Stimulated activated CD8-positive, alpha-beta memory T cell treated with anti-CD3 and anti-CD28 coated beads, Interleukin-7, amount 100 ng/mL, for 1 hour (primary cell): ENCODE measurements at places on chromosomes 2 and 18.

GRCh38 chr2:50529600-50530218 lies 502.2 kb downstream of the NRXN1 start:
- no peak for DNase-seq

- no peak for DNase-seq
These were observed 70.1 kb downstream of the QPCT start for GRCh38 chr2:37414470-37414949.

DNA sequence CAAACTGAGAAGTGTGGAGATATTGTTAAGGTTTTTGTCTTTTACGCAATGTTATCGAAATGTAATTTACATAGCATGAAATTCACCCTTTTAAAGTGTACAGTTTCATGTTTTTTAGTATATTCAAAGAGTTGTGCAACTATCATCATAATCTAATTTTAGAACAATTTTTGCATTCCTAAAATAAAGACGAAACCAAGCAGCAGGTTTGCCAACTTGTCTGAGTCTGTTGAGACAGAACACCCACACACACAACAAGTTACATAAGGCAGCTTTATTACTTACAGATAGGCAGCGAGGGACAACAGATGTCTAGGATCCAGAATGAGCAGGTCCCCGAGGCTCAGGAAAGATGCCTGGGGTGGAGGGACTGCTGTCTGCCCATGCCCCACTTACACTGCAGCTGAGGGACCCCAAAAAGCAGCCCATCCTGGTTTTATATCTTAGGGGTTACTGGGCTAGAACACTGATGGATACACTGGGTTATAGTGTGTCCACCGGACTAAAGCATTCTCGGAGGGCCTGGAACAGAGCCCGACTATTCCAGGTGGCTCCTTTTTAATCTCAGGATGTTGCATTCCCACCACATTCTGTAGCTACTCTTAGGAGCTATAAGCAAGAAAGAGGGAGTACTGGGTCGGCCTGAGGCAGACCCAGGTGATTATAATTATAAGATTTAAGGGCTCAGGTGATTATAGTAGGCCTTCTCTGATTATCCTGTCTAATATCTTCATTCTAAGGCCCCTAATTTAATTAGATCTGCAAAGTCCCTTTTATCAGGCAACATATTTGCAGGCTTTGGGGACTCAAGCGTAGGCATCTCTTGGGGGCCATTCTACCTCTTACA lies 150.2 kb upstream of the DOK6 start:
- no peak for DNase-seq

DNA sequence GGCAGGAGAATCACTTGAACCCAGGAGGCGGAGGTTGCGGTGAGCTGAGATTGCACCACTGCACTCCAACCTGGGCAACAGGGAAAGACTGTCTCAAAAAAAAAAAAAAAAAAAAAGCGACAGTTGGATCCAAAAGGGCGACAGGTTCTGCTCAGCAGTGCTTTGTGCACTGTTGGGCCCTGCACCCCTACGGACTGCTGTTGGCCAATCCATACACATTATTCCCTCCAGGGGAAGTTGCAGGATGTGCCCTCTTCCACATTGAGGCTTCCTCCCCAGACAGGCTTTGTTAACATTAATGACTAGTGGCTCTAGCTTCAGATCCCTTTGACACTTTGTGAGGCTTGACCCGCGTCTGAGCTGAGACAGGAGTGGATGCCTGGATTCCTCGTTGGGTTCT lies 9.4 kb downstream of the NT5DC4 start:
- no peak for DNase-seq

GRCh38 chr18:29496152-29496680 lies 1319.3 kb upstream of the CDH2 start:
- DNase-seq = no peak

GRCh38 chr2:215314896-215315295 lies 3.0 kb downstream of the ATIC start:
- no peak for DNase-seq

- DNase-seq = no peak
These were observed 4.1 kb downstream of the RAB31 start for GRCh38 chr18:9712130-9712577.

- DNase-seq = no peak
These were observed 462.2 kb upstream of the RGPD4 start for GRCh38 chr2:107364361-107364950.

DNA sequence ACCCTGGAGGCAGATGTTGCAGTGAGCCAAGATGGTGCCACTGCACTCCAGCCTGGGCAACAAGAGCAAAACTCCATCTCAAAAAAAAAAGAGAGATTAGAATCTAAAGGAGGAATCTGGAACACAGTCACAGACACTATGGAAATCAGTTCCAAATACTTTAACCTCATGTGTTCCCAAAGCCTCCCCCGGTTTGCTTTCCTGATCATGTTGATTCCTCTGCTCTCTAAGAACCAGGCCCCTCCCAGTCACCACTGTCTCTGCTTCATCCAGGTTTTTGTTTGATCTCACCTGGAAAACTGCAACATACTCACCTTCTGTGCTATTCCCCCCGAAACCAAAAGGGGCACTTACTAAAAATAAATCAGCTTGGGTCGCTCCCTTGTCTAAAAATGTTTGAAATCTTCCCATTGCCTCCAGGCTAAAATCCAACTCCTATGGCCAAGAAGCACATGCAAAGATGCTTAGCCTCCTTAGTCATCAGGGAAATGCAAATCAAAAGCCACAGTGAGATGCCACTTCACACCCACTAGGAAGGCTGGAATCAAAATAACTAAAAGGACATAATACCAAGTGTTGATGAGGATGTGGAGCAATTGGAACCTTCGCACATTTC lies 6.2 kb upstream of the NEU2 start:
- no peak for DNase-seq

DNA sequence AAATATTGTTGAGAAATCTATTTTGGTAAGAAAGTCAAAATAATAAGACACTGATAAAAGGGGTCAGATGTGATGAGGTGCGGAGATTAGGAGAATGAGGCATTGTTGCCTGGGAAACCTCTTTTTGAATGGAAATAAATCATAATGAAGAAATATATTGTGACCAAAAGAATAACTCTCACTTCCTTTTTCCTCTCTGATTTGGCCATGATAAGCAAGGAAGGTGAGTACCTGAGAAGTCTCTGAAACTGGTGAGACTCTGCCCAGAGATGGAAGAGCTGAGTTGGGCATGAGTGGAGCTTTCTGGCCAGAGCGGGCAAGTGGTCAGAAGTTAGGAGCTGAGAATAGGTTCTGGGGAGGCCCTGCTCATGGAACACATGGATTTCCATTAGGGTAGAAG lies 11.8 kb downstream of the LAMA3 start:
- no peak for DNase-seq

- no peak for DNase-seq
These were observed 79.7 kb downstream of the COBLL1 start for GRCh38 chr2:164761737-164762460.

DNA sequence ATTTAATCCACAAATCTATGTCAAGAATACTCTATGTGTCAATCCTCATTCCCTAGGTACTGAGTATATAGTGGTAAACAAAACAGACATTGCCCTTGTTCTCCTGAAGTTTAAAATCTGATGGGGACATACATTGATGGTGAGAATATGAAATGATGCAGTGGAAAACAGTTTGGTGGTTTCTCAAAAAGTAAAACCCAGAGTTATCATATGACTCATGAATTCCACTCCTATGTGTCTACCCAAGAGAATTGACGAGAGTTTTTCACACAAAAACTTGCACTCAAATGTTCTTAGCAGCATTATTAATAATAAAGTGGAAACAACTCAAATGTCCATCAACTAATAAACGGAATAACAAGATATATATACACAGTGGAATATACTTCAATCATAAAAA lies 586.7 kb downstream of the CCDC85A start:
- DNase-seq = no peak

DNA sequence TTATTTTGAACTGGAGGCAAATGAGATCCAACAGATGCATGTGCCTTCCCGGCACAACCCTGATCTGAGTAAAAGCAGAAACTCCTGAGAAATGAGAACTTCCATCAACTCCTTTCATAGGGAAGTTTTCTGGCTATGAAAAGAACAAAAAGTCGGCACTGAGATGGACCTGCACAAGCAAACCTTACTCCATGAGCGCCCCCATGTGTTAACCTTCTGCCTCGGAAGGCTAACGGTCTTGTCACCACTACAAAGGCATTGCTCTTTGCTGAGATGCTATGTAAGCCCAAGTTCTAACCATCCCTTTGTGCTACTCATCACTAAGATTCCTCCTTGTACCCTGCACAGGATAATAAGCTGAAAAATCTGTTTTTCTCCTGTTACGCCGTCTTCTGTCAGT lies 57.3 kb upstream of the SULT1C3 start:
- no peak for DNase-seq

- no peak for DNase-seq
These were observed 128.7 kb upstream of the GLI2 start for GRCh38 chr2:120606931-120607330.

DNA sequence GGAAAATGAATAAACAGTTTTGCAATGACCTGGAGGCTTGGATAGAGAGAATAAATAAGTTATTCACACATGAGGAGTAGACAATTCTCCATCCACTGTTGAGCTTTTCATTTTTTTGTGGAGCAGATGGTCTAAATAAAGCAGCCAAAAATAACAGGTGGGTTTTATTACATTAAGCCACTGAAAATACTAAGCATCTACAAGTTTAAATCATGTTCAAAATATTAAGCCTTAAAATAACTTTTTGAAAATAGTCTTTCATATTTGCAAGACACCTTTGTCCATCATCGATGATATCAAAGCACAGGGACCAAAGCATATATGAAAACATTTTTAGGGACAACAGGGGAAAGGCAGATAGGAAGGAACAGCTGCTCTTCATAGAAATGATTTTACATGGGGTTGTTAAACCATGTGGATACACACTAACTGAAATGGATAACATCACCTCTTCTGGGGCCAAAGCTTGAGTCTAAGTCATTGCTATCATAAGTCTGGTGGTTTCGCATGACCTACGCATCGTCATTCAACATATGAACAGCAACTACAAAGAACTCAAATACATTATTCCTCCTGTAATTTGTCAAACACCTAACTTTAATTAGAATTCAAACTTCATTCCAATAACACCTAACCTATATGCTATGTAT lies 197.6 kb upstream of the CHST9 start:
- no peak for DNase-seq

DNA sequence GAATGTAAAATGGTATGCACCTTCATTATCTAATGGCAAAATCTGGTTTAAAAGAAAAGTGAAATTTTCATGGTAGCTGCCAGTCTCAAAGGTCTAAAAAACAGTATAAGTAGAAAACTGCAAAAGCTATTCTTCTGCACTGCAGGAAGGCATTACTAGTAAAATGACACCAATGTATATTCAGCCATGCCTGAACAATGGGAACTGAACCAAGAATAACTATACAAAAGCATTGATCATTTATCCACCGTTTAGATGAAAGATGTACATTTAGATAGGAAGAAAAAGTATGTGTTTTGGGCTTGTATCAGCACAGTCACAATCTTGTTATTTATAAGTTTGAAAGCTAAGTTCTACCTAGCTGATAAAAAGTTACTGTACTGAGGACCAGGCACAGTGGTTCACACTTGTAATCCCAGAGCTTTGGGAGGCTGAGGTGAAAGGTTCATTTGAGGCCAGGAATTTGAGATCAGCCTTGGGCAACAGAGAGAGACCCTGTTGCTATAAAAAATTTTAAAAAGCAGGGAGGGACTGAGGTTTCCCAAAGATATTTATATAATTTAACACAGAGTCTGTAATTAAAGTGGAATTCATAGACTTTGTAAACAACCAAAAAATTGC lies 163.1 kb upstream of the WDSUB1 start:
- DNase-seq = no peak

DNA sequence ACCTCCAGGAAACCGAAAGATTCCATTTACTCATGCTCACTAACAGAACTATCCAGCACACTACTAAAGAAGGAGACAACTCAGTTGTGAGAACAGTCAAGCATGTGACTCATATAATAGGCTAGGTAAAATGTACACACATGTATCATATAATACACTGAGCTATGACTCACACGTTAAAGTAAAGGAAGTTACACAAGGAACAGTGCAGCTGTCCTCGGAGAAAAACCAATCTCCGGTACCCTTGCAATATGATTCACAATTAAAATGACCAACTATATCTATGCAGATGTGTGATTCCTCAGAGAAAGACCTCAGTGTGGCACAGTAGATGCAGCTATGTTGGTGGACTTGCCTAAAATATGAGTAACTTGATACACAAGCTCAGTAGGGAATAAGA lies 76.5 kb downstream of the STRN start:
- no peak for DNase-seq

DNA sequence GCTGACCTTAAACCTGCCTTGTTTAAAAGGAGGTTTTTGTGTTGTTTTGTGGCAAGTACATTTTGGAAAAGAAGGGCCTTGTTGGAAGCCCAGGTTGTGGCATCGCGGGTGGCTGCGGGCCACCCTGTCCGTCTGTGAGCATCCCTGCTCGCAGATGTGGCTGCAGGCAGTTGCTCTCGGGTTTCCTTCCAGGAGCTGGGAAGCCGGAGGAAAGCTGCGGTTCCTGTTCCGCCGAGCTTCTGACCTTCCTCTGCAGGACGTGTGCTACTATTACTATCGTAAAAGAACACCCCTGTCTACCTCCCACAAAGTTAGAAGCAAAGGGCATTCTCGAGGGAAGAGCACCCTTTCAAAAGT lies 766 bp downstream of the MFF start:
- no peak for DNase-seq

DNA sequence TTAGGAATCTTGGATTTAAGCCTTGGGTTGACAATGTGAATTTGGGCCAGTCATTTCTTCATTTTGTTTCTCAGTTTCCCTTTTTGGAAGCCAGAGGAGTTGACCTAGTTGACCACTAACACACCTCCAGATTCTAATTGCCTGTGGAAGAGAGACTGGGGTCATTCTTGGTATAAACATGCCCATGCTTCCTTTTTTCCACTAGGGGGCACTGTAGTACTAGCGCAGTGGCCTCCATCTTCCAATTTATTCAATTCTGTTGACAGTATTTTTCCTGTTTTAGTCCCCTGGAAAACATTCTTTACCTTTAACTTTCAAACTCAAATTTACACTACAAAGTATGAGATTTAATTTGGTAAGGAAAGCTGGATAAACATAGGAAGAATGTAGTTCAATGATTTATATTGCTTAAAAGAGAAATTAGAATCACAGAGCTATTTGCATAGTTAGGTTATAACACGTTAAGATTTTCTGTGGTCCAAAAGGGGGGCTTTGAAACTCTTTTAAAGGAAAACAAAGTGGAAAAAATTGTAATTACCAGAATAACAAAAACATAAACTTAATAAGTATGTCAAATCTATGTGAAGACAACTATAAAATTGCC lies 57.5 kb upstream of the AGPS start:
- no peak for DNase-seq

DNA sequence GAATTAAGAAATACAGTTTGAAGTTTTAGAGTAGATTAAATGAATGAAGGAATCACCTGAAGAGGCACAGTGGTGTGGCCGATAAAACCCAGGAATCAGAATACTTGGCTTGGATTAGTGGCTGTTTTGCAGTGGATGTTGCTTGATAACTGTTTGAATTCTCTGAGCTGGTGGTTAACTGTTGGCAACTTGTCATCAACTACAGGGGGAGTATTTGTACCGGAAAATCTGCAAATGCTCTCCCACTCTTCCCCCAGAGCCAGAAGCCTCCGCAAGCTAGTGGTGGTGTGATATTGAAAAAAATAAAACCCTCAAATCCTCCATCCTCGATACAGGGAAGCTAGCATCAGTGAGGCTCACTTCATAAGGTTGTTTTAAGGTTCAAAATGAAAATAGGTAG lies 326.7 kb downstream of the DPP10 start:
- DNase-seq = no peak

- DNase-seq = no peak
These were observed 679 bp upstream of the WDR75 start for GRCh38 chr2:189440644-189440946.
